ENCODE measurements at places on chromosomes 5 and 9.

DNA sequence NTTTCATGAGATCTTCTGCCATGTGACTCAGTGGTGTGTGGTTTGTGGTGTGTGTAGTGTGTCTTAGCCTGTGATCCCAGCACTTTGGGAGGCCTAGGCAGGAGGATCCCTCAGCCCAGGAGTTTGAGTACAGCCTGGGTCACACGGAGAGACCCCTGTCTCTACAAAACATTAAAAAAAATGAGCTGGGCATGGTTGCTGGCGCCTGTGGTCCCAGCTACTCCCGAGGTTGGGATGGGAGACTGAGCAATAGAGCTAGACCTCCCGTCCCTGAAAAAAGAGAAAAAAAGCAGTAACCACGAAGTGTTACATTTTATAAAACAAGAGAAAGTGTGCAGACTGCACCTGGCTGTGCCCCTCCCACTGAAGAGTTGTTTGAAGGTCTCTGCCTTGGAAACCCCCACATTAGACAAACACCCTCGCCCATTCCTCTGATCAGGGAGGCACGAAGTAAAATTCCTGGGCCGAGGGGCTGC is 21.2 kb upstream of the RNU6ATAC start:
- DNase-seq, result peak; percentile 17

- peak; percentile 57 for DNase-seq
These were observed 49.4 kb downstream of the MEF2C start for GRCh38 chr5:88833371-88834130.

DNA sequence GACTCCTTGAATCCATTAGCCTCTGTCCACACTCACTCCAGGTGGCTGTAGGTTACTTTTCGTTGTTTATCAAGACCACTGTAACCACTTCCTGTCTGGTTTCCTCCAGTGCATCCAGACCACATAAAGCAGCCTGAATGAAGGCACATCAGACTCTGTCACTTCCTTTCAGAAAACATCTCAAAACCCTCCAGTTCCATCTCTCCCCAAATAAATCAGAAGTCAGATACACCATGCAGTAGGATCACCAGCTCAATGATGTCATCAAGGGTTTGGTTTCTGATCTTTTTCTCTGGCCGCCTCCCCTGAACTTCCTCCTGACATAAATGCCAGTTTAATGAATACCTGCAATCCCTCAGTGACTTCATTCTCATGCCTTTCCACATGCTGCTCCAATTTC is 161.2 kb downstream of the ZNF462 start:
- no peak for DNase-seq

- no peak for DNase-seq
These were observed 178.9 kb downstream of the SH3GL2 start for GRCh38 chr9:17757816-17758215.

DNA sequence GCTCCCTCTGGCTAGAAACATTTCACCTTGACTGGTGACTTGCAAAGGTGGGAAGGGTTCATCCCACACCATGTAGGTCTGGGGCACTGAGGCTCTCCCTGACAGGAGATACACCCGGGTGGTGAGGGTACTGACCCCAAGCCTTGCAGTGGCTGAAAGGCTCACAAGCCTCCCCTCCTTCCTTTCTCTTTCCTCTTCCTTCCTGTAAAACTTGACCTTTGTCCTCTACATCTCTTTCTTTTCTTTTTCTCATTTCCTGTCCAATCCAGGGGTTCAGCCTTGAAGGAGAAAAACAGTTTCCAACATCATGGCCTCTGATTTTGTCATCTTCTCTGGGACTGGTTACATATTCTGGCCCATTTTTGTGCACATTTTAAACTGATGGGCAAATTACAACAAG is 16.6 kb downstream of the FBP2 start:
- DNase-seq, result no peak

DNA sequence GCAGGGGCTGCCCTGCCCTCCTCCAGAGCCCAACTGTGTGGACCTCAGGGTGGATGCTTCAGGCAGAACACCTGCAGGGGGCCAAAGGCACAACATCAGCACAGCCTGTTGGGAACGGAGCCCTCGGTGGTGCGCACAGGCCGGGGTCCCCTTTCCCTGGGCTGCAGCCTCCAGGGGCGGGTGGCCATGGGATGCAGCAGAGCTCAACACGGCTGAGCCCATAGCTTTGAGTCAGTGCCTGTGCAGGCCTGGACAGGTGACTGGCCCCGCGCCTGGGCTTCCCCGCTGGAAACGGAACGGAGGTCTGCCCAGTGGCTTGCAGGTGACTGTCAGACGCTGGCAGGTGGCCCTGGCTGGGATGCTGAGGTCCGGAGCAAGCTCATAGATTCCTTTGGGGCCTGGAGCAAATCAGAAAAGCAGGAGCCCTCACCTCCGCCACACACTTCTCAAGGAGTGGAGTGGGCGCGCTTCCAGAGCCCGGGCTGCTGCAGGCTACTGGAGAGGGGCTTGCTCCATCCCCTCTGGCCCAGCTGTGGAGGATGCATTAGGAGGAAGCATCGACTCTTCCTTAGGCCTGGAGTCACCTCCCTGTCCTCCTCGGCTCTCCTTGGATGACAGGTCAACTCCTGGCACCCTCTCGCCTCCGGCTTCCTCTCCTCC is 69.8 kb upstream of the RNU6ATAC start:
- no peak for DNase-seq

- no peak for DNase-seq
These were observed 33.2 kb upstream of the PCDHB1 start for GRCh38 chr5:141017943-141018342.

DNA sequence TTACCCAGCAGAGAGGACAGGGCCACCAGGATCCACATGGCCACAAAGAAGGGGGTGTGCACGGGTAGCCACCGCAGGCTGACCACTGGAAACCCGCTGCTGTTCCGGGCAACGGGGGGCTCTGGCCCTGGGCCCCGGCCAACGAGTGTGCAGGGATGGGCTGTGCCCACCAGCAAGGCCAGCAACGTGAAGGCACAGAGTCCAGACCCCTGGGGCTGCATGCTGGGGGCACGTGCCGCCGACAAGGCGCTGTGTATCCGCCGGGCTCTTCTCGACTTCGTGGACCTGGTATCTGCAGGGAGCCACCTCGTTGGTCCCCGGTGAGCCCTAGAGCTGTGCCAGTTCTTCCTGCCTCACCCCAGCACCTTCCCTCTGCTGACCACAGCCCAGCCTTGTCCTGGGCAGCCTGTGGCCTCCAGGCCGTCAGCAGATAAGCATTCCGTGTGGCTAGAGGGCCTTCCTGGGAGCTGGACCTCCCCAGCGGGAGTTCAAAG is 42.2 kb upstream of the CEP72 start:
- DNase-seq, result no peak

DNA sequence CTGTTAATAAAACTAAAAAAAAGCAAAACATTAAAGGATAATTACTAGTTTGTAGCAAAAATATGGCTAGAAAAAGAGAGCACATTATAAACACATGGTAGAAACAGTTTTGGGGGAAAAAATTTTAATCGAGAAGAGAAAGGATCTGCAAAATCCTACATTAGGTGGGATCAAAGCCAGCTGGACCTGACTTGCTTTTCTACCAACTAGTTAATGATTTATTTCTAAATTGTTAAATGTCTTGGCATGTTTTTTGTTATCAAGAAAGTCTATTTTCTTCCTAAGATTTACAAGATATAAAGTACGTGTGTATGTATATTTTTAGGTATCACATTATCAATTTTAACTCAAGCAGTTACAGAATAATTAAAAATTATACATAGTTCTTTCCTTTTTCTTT is 47.1 kb upstream of the CDK5RAP2 start:
- no peak for DNase-seq

DNA sequence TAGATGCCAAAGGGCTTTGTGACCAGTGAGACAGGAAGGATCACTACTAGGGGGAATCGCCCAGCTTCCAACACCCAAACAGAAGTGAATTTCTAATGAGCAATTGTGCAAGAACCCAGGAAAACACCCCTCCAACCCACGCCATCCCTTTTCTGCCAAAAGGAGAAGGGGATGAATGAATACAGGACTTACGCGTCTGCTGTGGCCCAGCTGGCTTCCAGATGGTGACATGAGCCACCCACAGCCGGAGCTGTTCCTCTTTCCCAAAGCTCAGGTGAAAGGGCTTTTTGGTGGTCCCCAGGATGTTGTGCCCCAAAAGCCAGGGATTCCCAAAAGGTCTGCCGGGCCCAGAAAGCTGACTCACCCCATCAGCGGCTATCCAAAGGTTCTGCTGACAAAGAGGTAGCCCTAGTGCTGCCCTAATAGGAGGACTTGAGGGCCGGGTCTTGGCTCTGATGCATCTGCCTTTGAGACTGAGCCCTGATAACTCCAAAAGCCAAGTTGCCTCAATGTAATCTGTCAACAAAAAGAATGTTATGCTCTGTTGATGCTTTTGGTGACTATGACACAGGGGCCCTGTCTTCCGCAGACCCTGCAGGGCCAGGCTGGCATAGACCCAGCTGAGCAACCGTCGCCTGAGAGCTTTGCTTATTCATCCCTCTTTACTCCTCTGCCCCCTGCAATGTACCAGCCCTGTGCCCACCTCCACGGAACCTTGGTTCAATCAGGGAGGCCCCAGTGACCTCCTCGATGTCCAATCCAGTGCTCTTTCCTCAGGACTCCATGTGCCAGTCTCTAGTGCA is 14.5 kb downstream of the GSN start:
- DNase-seq, result peak; percentile 94

- DNase-seq, result no peak
These were observed 146.4 kb downstream of the ENTREP1 start for GRCh38 chr9:69471433-69471832.

DNA sequence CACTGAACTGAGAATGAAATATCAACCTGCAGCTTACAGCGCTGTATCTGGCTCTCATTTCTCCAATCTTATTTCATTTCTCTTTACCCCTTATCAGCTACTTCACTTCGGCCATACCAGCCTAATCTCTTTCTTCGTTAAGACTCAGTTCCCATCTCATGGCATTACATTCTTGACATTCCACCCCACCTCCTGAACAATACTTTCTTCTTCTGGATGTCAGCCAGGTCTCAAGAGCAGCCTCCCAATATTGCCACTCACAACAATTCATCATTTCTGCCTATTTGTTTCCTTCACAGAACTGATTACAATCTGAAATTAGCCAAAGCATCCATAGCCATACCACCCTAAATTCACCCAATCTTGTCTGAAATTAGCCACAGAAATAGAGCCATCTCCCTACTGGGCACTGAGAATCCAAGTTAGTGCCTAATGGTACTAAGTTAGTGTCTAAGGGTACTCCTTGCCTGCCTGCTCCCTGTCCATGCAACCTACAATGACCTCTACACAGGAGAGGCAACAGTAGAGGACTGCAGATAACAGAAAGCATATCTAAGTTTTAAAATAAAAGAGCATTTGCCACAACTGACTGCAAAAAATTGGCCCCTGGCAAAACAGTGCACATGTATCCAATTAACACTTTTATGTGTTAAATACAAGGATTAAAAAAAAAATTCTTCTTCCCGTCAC is 35.2 kb downstream of the SETX start:
- DNase-seq, result no peak

GRCh38 chr5:132254321-132254977 is 3.0 kb upstream of the PDLIM4 start:
- no peak for DNase-seq

DNA sequence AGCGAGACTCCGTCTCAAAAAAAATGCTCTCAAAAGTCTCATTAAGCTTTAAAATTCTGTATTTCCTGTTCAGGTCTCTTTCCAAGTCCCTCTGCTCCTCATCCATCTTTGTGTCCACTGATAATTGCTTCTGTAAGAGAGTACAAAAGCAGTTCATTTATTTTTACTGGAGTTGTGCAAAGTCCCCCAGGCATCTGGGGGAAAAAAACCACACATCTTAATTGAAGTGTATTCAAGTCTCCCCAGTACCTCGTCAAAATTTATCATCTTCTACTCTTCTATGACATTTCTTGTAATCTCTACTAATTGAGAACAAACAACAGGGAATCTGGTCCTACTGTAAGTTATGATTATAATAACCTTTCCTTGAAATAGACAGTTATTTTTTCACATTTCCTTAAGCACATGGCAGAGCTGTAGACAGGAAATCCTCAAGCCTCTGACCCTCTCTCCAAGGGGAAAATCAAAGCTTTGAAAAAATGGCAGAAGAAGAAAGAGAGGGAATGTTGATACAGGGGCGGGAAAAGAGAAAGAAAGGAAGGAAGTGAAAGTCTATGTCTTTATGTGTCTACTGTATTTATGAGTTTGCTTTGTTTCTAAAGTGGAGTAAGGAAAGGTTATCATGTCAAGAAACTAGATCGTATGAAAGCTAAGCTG is 51.5 kb downstream of the RAI14 start:
- DNase-seq, result no peak

- peak; percentile 76 for DNase-seq
These were observed 152.6 kb upstream of the MSX2 start for GRCh38 chr5:174571662-174572397.

- DNase-seq, result no peak
These were observed 294.0 kb upstream of the SMARCA2 start for GRCh38 chr9:1721196-1721595.

GRCh38 chr9:103296189-103296588 is 301.1 kb downstream of the CYLC2 start:
- no peak for DNase-seq

GRCh38 chr5:38782180-38782835 is 63.5 kb upstream of the OSMR start:
- DNase-seq, result no peak

DNA sequence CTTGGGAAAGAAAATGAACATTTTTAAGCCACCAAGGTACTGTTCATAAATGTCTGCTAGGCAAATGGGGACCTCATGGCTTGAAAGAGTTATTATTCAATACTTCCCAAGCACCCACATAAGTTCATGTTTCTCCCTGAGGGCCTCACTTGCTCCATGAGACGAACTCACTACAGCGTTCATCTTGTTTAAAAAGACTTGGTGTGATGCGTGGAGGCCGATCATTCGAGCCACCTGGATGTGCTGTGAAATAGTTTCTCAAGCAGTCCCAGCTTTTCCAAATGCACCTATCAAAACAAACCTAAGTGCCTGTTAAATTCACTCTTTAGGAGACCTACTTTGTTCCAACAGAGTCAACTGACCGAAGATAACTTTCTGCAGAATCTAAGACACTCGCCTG is 103.2 kb downstream of the LHFPL2 start:
- DNase-seq, result no peak

- peak; percentile 96 for DNase-seq
These were observed 112.2 kb downstream of the RPS23 start for GRCh38 chr5:82165740-82166530.

DNA sequence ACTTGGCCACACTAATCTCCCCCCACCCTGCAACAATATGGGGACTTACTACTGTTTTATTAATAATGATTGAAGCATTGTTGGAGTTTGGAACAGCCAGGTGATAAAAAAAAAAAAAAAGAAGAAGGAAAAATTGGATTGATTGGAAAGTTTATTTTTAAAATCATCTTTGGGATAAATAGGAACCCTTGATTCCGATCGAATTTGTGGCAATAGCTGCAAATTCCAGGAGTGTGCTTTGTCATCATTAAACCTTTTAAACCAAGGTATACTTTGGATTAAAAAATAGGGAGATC is 907 bp upstream of the NR2F1 start:
- DNase-seq, result no peak

Measured in AG10803 (cell line).